ENCODE measurements at places on chromosomes 16 and 17.

- no peak for DNase-seq
Observed at GRCh38 chr17:77311371-77311981, 170.7 kb downstream of the SEC14L1 start.

DNA sequence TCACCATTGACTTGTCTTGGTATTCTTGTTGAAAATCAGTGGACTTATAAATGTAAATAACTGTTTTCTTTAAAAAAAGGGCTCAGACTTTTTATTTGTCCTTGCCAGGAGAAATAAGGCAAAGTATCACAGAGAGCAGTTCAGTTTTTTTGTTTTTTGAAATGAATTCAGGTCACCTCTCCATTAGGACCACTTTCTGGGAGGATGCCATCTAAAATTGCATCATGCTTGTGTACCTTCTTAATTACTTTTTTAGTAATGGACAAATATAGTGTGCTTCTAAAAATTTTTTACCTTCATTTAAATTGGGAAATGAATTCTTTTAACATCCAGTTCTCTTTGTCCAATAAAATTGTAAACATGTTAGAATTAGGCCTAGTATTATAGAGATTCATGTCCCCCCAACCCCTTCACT lies 210.0 kb downstream of the BCAS3 start:
- DNase-seq: no peak

- no peak for DNase-seq
Observed at GRCh38 chr17:30565073-30565935, 88.1 kb downstream of the GOSR1 start.

DNA sequence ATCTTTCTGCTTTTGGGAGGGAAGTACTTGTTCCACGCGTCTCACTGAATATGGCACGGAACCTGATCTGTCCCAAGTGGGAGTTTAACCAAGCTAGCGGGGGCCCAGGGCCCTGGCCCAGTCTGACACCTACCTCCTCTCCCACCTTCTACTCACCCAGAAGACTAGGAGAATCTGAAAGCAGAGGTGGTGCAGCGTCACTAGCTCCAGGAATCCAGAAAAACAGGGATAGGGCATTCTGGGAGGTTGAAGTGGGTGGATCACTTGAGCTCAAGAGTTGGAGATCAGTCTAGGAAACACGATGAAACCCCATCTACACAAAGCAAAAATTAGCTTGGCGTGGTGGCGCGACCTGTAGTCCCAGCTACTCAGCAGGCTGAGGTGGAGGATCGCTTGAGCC lies 163.5 kb upstream of the ZNF267 start:
- no peak for DNase-seq

DNA sequence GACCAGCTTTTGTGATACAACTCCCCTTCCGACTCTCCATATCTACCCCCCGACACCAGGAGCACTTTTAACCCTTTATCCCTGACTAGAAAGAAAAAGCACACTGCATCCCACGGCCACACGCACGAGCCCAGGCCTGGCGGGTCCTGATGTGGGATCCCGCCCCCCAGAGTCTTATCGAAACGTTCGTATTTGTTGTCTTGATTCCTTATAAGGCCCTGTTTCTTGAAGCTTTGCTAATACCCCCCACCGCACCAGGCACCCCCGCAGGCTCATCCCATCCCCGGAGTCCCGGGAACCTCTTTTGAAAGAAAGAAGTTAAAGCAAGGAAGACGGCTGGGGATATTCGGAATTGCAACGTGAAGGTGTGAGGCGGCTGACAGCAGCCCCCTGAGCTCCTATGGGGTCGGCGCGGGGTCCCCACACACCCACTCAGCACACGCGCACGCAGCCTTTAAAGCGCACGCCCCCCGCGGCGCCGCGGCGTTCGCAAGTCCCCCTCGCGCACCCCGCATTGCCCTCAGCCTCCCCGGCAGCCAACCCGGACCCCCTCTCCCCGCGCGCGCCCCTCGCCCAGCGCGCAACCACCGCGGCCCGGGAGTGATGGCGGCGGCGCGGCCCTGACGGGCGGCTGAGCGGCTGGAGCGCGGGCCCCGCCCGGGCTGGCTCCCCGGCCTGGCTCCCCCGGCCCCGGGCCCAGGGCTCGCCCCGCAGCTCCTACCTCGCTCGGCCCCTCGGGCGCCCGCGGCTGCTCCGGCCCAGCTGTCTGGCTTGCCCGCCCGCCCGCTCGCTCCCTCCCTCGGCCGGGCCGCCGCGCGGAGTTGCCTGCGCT lies 448 bp downstream of the STAT5B start:
- DNase-seq: peak; percentile 46

GRCh38 chr17:4592240-4593005 lies 8.1 kb downstream of the SMTNL2 start:
- DNase-seq: no peak

- peak; percentile 62 for DNase-seq
Observed at GRCh38 chr17:17205368-17206123, 587 bp downstream of the PLD6 start.

GRCh38 chr17:31825961-31826691 lies 32.9 kb downstream of the COPRS start:
- DNase-seq: no peak

GRCh38 chr17:8997994-8998628 lies 23.2 kb upstream of the NTN1 start:
- DNase-seq: peak; percentile 60

DNA sequence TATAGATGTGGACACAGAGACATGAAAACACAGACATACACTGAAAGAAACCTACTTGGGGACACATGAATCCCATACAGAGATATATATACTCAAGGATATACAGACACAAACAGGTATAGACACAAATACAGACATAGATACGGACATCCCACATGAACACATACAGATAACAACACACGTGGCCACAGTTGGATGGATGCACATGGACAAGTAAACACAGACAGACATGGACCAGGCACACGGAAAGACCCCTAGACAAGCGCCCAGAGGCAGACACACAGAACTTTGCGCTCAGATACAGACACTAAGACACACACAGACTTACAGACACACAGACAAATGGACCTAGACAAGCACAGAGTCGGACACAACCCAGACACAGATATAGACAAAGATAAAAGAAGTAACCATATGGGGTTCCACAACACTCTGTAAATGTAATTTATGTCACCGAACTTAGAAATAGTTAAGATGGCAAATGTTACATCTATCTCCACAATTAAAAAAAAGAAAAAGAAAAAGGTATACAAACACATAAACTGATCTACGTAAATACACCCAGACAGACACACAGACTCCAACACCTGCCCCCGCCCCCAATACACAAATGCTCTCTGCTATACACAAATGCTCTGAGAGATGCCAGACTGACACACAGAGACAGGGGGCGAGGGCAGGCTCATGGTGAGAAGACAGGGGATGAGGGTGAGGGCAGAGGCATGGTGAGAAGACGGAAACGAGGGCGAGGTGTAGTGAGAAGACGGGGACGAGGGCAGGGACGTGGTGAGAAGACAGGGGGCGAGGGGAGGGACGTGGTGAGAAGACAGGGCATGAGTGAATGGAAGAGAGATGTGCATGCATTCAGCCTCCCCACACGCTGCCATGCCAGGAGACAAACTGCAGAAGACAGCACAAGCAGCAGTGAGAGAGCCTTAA lies 118.3 kb downstream of the SMG6 start:
- no peak for DNase-seq

DNA sequence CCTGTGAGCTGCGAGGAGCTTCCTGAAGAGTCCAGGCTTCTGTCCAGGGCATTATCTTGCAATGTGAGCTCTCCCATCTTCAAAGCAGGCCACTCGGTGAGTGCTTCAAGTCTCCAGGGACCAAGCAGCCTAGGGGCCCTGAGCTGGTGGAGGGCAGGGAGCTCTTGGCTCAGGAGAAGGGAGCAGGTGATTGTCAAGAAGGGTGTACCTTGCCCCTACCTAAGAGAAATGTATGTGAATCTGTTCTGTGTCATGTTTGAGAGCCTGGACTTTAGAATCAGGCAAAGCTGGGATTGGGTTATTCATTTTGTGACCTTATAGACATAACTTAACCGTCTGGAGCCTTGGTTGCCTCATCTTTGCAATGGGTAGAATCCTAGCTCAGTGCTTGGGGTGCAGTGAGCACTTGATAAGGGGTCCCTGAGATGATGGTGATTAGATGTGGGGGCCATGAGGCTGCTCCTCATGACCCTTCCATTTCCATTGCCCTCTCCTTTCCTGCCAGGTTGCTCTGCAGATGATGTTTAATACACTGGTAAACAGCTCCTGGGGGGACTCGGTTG lies 15.9 kb downstream of the ZNF768 start:
- DNase-seq: no peak

DNA sequence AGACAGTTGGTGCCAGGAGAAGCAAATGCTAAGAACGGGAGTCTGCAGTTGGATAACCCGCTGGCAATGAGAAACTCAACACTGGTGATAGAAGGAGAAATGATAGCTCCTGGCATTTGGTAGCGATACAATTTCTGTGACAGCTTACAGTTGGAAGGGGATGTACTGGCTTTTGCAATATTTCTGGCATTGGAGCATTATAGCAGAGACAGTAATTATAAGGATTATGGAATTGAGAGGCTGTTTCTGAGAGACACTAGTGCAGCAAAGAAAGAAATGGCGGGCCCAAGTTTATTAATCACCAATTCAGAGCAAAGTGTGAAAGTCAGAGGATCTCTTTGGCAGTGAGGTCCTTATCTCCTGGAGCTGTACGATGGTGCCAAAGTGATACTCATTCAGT lies 16.1 kb upstream of the SDK2 start:
- DNase-seq: no peak

- DNase-seq: no peak
Observed at GRCh38 chr17:76404976-76405563, 20.7 kb downstream of the SPHK1 start.

- DNase-seq: no peak
Observed at GRCh38 chr16:80104401-80104800, 436.4 kb upstream of the DYNLRB2 start.

DNA sequence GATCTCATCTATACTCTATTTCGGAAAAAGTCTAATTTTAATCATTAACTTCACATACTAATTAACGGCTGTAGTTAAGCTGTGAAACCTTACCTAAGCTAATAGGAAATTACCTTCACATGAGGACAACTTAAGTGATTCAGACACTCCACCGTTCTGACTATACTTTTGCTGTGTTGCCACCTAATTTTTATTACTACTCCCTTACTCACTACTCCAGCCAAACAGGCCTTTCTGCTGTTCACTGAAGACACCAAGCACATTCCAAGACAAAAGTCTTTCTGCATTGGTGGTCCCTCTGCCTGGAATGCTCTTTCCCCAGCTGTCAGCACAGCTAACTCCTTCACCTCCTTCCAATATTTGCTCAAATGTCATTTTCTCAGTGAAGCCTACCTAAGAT lies 1.3 kb downstream of the CMTR2 start:
- no peak for DNase-seq

GRCh38 chr17:2423271-2423670 lies 22.4 kb upstream of the MNT start:
- DNase-seq: no peak

DNA sequence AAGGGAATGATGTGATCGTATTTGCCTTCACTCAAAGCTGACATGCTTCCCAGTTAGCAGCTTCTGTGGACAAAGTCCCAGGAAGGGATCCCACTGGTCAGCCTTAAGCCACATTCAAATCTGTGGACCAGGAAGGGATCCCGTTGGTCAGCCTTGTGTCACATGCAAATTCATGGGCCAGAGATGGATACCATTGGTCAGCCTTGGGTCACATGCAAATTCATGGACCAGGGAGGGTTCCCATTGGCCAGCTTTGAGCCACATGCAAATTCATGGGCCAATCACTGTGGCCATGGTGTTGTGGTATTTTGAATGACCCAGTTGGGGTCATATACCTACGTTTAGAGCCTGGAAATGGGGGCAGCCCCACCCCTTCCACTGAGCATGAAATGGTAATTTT lies 201.6 kb downstream of the HS3ST4 start:
- DNase-seq: no peak

- no peak for DNase-seq
Observed at GRCh38 chr16:3669082-3669481, 14.6 kb downstream of the DNASE1 start.

DNA sequence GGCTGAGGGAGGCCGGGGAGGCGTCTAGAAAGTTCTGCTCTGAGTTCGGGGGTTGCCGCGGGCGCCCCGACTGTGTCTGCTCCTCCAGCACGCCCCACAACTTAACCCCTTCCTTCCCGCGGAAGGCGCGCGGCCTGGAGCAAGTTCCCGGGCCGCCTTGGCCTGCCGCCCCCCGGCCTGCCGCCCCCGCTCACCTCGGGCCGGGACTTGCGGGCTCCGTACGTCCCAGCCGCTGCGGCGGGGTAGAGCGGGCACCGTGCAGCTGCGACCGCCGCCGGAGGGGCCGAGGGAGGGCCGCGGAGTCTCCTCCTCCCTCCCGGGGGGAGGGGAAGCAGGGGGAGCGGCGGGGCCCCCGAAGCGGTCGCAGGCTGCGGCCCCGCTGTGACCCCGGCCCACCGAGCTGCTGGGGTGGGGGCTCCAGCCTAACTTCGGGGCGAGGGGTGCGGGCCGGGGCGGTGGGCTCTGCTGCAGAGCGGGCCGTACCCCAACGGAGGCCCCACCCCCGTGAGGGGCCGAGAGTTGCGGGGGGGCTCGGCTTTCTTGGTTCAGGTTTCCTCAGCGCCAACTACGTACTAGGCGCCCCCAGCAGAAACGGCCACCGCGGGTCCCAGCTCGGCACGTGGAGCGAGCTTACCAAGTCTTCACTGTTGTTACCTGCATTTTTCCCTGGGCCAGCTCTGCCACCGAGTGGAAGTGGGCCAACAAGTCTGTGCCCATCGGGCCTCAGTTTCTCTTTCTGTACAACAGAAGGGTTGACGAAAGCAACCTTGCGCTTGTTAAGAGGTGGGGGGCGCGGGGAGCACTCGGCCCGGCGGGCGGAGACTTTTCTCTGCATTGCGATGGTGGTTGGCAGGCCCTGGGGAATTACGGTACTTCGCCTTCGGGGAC lies at the start of gene CCDC102A:
Gene CCDC102A (minus strand): TSS at position 266 of the 888 bp plus-strand sequence. CDS start 7,394 bp downstream, outside the sequence.
- DNase-seq: peak; percentile 32

- no peak for DNase-seq
Observed at GRCh38 chr16:8768692-8769091, 28.7 kb downstream of the TMEM186 start.

- no peak for DNase-seq
Observed at GRCh38 chr17:8502126-8502525, 66.4 kb downstream of the NDEL1 start.

Data from T-helper 1 cell (primary cell).